ENCODE measurements at places on chromosomes 13 and 19. TPM values are rescaled to one million over a fixed set of nuclear protein-coding genes. Genes with fewer than 3 reads are reported as not detected.

KANK3 gene
- total RNA-seq: 0.33 TPM

TMEM238 gene
- 0.33 TPM for total RNA-seq

SOX1 gene
- not detected for total RNA-seq

PNMA8B gene
- 0.44 TPM for total RNA-seq

SIGLEC8 gene
- total RNA-seq: not detected

ACP7 gene
- 0.87 TPM for total RNA-seq

ERICH6B gene
- not detected for total RNA-seq

PBX4 gene
- total RNA-seq: 1.9 TPM

RASIP1 gene
- total RNA-seq: 0.44 TPM

ERICH4 gene
- not detected for total RNA-seq

RNF225 gene
- total RNA-seq: not detected

UFM1 gene
- total RNA-seq: 139 TPM

IL27RA gene
- total RNA-seq: 1.00 TPM

CEACAM8 gene
- not detected for total RNA-seq

KDELR1 gene
- total RNA-seq: 36.3 TPM

THSD1 gene
- 14.1 TPM for total RNA-seq
